Activated CD8-positive, alpha-beta memory T cell treated with anti-CD3 and anti-CD28 coated beads, Interleukin-2, amount 10 ng/mL, durations not matched to agents 7 days and 5 days (primary cell): ENCODE measurements at places on chromosomes 16 and 17. TPM values are rescaled to one million over a fixed set of nuclear protein-coding genes. Genes with fewer than 3 reads are reported as not detected.

GRCh38 chr16:86199871-86200695 is 301.1 kb downstream of the IRF8 start:
- no peak overlapping the region for H3K4me3 ChIP-seq
- no peaks in the 10 kb centered on the region for H3K36me3 ChIP-seq
- H3K4me1 ChIP-seq, result no peaks in the 10 kb centered on the region
- DNase-seq, result no peak
- peaks cover 64% of the 10 kb centered on the region for H3K27me3 ChIP-seq

- no peaks in the 10 kb centered on the region for H3K36me3 ChIP-seq
- H3K4me3 ChIP-seq, result no peak overlapping the region
- no peak overlapping the region for H3K27ac ChIP-seq
Observed at GRCh38 chr16:1895949-1896675, 22.1 kb downstream of the HS3ST6 start.

DNA sequence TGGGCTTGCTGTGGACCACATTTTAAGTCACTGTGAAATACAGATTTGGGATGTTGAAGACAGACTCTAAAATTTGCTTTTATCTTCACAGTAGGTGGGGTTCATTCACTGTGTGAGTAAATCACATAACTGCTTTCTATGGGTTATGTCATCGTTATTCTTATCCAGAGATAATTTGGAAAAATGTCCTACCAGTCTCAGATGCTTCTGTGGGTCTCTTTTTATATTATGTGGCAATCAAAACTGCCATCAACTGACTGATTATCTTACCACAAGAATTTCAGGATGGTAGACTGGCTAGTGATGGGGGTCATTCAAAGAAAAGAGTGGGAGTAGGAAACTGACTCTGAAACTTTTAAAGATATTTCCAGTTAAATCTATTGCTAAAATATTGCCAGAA is 3.1 kb downstream of the HSBP1 start:
- no peaks in the 10 kb centered on the region for H3K27me3 ChIP-seq
- peaks cover 28% of the 10 kb centered on the region for H3K36me3 ChIP-seq
- DNase-seq, result no peak
- peaks cover 37% of the 10 kb centered on the region for H3K4me1 ChIP-seq
- no peak overlapping the region for H3K27ac ChIP-seq

GRCh38 chr17:48569674-48570324 is 8.4 kb downstream of the HOXB4 start:
- peaks cover under 1% of the 10 kb centered on the region for H3K36me3 ChIP-seq
- no peak for DNase-seq
- no peak overlapping the region for H3K4me3 ChIP-seq
- no peak overlapping the region for H3K27ac ChIP-seq
- H3K4me1 ChIP-seq, result peaks cover 1% of the 10 kb centered on the region

DNA sequence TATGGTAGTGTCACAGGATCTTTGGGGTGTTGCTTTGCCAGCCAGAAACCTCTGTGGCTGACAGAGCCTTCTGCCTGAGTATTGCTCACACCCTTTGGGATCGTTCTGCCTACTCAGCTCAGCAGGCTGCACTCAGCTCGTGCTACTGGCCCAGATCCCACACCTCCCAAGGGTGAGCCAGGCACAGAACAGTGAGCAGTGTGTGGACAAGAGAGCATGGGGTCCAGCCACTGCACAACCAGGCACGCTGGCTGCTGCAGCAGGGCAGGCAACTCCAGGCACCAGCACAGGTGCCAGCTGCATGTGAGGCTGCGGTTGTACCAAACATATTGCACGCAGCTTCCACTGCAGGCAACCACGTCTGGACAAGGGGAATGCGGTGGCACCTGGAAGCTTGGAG is 84.9 kb downstream of the CYB561 start:
- no peak for DNase-seq
- H3K27me3 ChIP-seq, result no peaks in the 10 kb centered on the region
- H3K4me1 ChIP-seq, result no peaks in the 10 kb centered on the region
- peaks cover 4% of the 10 kb centered on the region for H3K36me3 ChIP-seq

DNA sequence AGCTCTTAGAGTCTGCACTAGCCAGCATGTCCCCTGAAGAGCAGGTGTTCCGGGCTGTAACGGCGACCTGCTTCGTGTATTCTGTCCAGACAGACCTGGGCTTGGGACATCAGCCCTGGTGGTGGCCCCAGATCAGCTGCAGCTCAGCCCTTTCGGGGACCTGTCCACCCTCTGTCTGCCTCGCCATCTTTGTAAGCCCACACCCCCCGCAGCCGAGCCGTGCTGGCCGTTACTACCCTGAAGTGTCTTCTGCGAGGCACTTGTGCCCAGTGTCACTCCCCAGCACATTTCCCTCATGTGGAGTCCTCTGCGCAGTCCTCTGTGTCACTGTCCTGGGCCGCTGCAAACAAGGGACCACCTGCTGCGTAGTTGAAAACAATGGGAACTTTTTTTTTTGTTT is 10.4 kb downstream of the CARD14 start:
- no peak overlapping the region for H3K4me3 ChIP-seq
- no peak overlapping the region for H3K27ac ChIP-seq
- no peaks in the 10 kb centered on the region for H3K36me3 ChIP-seq
- DNase-seq, result no peak
- no peaks in the 10 kb centered on the region for H3K4me1 ChIP-seq
- peaks cover 10% of the 10 kb centered on the region for H3K27me3 ChIP-seq

- H3K4me1 ChIP-seq, result peaks cover 16% of the 10 kb centered on the region
- peaks cover 2% of the 10 kb centered on the region for H3K27me3 ChIP-seq
- H3K4me3 ChIP-seq, result no peak overlapping the region
- H3K36me3 ChIP-seq, result peaks cover 21% of the 10 kb centered on the region
- peak overlapping the region; percentile 9 for H3K27ac ChIP-seq
- DNase-seq, result peak; percentile 45
Observed at GRCh38 chr17:42618442-42619150, 9.1 kb downstream of the TUBG1 start.

DNA sequence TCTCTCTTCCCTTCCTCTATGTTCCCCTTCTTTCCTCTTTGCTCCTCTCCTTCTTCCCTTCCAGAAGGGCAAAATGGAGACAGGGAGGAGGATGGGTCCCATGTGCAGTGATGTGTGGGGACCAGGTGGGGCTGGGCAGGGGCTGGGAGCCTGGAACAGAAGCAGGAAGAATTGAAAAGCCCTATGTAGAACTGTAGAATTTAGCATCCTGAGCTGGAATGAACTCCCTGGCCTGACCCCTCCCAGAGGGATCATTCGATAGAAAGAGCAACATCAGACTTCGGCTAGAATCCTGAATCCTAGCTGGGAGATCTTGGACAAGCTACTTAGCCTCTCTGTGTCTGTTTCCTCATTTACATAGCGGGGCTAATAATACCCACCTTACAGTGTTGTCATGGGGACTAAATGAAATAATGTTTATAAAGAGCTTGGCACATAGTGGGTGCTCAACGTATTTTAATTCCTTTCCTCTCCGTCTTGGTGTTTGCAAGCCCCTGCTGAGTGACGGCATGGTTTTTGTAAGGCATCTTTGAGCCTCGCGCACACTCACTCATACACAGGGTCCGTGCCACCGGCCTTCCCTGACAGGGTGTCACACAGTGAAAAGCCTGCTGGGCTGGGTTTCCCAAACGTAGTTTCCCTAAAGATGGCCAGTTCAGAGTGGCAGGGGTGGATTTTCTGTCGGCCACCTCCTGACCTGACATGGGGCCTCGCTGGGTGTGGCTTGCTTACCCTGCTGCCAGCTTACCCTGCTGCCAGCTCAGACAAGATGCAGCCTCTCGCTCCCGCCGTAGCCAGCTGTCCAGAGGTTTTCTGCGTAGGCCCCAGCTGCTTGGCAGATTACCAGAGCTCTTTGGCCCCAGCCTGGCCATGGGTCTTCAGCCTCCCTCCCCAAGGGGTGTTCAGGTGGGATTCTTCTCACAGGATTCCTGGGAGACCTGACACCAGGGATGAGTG is 6.1 kb upstream of the ARHGAP23 start:
- DNase-seq, result no peak
- H3K4me3 ChIP-seq, result no peak overlapping the region
- no peaks in the 10 kb centered on the region for H3K36me3 ChIP-seq
- H3K27ac ChIP-seq, result no peak overlapping the region
- H3K27me3 ChIP-seq, result peaks cover 72% of the 10 kb centered on the region
- H3K4me1 ChIP-seq, result no peaks in the 10 kb centered on the region

Gene KRT32
- total RNA-seq, result not detected

Gene DHRS7C
- not detected for total RNA-seq

Gene SDR42E1
- total RNA-seq, result 8.9 TPM
